ENCODE measurements at places on chromosomes 13 and 19.

GRCh38 chr13:50846861-50847475, 3.5 kb upstream of the DLEU7 start:
- no peak for DNase-seq

DNA sequence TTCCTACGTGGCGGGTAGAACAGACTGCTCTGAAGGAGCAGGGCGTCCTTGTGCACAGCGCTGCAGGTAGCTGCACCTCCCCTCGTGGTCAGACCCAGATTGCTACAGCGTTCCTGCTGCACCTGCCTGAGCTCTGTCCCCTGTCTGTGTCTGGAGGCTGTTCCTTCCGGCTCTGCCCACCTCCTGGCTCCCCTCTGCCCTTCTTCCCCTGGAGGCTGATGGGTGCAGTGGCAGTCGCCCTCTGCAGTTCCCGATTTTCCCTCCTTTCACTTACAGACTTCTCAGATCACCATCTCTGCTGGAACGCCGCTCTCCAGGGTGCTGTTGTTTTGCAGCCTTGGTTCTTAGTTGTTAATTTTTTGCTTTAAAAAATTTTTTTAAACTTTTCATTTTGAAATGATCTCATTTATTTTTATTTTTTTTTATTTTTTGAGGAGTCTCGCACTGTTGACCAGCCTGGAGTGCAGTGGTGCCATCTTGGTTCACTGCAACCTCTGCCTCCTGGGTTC, 53.6 kb downstream of the SMARCA4 start:
- DNase-seq: no peak

DNA sequence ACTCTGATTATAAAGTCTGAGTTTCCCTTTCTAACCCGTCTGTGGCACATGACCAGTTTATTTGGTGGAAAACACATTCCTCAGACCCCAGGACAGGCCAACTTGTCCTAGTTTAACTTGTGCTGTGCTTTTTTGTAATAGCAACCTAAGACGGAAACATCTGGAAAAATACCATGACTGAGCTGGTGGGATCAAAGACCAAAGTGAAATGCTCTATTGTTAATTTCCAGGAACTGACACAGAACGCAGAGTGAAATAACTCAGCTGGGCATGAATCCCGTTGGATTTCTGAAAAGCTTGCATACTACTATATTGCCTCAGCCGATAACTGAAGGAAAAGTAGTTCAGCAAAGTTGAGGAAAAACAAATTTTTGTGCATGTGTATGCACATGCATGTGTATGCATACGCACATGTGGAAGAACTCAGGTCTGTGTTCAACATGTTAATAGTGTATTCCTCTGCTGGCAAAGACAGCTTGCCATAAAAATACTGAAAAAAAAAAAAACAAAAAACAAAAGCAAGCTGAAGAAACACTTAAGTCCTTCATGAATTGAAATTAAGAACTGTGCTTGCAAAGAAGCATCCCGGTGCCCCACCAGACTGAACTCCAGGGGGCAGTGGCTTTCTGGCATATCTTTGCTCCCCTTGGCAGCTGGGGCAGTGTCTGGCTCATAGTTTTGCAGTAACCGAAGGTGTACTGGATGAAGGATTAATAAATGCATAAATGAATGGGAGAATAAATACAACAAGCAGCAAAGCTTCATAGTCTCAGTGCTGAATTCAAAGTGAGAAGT, 187.8 kb downstream of the LHFPL6 start:
- DNase-seq: peak; percentile 64

DNA sequence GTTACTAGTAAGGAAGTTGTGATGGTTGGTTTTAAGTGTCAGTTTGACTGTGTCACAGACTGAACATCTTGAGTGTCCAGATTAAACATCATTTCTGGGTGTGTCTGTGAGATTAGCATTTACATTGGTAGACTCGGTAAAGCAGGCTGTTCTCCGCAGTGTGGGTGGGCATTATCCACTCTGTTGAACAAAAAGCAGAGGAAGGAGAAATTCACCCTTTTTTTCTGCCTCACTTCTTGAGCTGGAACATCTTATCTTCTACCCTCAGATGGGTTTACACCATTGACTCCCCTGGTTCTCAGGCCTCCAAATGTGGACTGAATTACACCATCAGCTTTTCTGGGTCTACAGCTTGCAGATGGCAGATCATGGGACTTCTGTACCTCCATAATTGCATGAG, 63.7 kb upstream of the ZDHHC20 start:
- no peak for DNase-seq

DNA sequence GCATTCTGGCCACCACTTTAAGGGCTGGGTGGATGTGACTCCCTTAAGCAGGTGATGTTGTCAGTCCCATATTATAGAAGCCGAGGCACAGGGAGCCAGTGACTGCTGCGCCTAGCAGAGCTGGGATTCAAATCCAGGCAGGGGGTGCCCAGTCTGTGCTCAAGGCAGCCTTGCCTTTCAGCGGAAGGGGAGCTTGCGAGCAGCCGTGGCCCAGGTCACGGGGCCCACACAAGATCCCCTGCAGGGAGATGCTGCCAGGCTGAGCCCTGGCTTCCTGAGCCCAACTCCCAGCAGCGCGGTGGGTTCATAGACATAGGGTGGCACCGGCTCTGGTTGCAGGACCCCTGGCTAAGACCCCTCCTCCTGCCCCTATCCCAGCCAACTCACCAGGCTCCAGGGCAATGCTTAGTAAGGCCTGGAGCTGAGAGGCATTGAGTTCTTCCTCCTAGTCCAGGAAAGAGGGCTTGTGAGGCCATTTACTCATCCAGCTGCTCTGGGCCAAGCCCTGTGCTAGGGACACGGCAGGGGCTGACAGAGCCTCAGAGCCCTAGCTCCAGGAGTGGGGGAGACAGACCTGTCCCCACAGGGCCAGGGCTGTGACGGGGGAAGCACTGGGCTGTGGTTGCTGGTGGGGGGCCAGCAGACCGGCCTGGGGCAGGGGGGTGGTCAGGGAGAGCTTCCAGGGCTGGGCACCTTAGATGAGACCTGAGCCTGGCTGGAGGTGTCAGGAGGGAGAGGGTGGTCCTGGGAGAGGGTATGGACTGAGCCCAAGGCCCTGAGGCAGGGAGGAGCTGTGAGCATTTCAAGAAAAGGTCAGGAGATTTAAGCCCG, 9.6 kb downstream of the CAPN12 start:
- DNase-seq: peak; percentile 52

GRCh38 chr19:53977991-53978731, 13.3 kb upstream of the CACNG6 start:
- DNase-seq: peak; percentile 40

DNA sequence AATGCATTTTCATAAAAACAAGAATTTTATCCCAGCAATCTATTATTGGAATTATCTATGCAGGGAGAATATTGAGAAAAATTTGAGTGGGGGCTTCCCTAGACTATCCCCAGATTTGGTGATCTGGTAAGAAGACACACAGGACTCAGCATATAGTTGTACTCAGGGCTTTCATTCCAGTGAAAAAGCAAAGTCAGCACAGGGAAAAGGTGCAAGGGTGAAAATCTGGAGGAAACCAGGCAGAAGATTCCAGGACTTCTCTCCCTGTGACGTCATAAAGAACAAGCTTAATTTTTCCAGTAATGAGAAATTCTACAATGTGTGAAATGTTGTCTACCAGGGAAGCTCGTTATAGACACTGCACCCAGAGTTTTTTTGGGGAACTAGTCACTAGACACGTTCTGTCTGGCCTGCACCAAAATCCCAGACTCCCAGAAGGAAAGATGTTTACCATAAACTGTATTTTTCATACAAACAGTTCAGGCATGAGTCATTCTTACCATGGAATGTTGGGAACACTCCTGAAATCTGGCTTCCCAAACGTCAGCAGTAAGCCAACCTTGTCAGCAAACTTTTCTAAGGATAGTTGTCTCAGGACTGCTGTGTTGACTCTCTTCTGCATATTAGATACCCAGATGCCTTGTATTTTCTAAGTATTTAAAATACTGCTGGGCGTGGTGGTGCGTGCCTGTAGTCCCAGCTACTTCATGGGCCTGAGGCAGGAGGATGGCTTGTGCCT, 107.4 kb downstream of the DNAJC3 start:
- DNase-seq: peak; percentile 60

GRCh38 chr13:36880961-36881360, 39.1 kb downstream of the SMAD9 start:
- DNase-seq: no peak

DNA sequence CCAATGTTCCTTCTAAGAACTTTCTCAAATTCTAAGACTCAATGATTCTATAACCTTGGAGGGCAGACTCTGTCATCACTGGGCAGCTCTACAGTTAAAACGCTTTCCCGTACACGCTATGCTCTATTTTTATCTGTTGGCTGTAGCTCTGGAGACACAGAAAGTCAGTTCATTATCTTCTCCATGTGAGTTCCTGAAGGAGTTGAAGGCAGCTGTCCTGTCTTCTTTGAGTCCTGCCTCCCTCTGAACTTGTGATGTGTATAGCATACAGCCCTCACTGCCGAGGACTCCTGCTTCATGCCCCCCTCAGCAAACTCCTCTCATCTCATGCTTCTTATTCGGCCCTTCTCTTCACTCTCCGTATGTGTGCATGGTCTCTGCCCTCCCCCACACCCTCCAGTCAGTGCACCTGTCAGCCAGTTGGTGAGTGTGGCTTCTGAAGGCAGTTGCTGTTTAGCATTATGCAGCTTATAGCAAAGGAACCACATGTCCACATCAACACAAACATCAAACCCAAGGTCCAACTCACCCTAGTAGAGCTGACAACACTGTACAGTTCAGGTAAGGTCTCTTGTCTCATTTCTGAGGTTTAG, 504.9 kb downstream of the DIAPH3 start:
- no peak for DNase-seq

GRCh38 chr19:29006057-29006735, 206.8 kb downstream of the UQCRFS1 start:
- DNase-seq: no peak

DNA sequence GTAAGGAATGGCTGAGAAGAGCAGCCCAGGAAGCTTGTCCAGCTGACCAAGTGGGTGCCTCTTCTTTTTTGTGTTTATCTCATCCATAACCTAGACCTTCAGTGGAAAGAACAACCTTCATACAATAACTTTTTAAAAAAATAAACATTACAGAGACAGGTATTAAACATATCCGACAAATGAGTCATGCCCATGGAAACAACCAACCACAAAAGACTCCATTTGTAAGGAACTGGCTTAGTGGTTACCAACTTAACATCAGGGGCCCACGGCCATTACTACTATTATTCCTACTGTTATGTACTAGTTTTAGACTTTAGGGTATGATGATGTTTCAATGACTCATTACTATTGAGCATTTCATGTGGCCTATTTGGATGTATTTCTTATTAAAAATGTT, 191.7 kb upstream of the SERP2 start:
- DNase-seq: peak; percentile 69

DNA sequence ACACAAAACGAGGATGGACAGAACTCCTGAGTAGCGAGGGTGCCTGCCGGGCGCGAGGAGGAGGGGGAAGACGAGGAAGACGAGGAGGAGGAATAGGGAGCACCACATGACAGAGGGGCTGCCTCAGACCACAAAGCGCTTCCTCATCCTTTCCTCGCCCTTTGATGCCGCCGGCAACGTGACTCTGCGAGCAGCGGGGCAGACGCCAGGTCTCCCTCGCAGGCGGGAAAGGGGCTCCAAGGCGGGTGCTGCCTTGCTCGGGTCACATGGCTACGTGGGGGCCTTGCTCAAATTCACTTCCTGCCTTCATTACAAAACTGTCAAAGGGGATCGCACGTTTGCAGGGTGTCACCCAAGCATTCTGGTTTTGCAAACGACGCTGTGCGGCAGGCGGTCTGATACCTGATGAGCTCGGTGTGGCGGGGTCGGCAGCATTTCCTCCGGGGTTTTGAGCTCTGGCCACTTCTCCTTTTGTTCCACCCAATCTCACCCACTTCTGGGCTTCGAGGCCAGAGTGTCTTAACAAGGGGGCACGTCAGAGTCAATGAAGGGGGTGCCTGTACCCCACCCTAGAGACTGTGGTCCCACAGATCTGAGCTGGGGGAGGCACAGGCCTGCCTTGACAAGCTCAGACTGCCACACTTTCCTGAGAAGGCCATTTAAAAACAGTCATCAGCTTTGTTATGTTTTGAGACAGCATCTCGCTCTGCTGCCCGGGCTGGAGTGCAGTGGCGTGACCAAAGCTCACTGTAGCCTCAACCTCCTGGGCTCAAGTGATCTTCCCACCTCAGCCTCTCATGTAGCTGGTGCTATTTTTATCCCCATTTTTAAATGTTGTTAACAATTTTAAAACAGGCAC, 14.9 kb downstream of the MAP2K2 start:
- DNase-seq: no peak

- no peak for DNase-seq
These were observed 47.9 kb downstream of the ZNF99 start for GRCh38 chr19:22735911-22736645.

GRCh38 chr13:94192431-94192975, 287.0 kb downstream of the DCT start:
- peak; percentile 32 for DNase-seq

DNA sequence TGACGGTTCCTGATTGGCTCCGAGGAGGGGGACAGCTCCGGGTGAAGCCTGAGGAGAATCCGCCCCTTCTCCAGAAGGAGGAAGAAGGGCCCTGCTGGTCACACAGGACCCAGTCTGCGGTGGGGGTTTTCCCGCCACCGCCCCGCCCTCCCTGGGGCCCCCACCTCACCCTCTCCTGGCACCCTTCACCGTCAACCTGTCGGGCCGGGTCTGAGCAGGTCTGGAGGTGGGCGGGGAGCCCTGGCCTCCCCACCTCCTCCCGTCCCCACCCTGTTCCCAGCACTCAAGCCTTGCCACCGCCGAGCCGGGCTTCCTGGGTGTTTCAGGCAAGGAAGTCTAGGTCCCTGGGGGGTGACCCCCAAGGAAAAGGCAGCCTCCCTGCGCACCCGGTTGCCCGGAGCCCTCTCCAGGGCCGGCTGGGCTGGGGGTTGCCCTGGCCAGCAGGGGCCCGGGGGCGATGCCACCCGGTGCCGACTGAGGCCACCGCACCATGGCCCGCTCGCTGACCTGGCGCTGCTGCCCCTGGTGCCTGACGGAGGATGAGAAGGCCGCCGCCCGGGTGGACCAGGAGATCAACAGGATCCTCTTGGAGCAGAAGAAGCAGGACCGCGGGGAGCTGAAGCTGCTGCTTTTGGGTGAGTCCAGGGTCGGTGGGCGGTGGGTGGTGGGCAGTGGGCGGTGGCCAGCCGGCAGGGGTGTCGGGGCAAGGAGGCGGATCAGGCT, at the start of gene GNA15:
Gene GNA15, plus strand, starts transcription at position 73 of the 723 bp plus-strand sequence. Its CDS starts 418 bp downstream, at position 491.
- peak; percentile 89 for DNase-seq

DNA sequence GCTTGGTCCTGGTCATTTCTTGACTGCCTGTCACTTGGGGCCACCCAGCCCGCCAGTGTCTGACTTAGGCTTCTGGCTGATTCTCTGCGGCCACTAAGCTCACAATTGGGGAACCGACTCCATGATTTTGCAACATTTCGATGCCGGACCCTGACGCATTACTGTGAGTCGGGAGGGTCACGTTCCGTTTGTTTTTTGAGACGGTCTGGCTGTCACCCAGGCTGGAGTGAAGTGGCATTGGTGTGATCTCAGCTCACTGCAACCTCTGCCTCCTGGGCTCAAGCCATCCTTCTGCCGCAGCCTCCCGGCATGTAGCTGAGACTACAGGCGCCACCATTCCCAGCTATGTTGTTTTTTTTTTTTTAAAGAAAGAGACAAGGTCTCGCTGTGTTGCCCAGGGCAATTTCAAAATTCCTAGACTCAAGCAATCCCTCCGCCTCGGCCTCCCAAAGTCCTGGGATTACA, 3.2 kb upstream of the ADAT3 start:
- DNase-seq: no peak

GRCh38 chr13:31588893-31589292, 150.4 kb upstream of the RXFP2 start:
- no peak for DNase-seq
